ENCODE measurements at places on chromosomes 3 and 15.

DNA sequence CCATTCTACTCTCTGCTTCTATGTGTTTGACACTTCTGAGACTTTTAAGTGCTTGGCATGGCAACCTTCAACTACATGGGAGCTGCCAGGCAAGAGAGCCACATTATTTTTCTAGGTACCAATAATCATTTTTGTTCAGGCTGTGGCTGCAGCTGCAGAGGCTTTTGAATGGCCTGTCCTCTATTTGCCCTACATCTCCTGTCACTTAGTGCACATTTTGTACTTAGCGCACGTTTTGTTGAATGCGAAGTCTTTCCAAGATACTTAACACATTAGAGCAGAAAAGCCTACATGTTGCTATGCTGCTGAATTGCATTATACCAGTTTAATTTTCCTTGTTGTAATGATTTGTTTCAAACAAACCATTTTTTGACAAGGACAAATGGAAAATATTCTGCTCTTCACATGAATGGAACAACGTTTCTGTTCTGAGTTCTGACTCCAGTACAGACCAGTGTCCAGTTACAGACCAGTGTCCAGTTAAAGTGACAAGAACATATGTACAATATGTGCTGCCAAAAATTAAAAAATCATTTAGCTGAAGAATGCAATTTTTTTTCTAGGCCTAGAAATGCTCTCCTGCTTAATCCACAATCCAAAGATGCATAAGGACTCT lies 113.9 kb downstream of the ABI3BP start:
- DNase-seq: no peak

DNA sequence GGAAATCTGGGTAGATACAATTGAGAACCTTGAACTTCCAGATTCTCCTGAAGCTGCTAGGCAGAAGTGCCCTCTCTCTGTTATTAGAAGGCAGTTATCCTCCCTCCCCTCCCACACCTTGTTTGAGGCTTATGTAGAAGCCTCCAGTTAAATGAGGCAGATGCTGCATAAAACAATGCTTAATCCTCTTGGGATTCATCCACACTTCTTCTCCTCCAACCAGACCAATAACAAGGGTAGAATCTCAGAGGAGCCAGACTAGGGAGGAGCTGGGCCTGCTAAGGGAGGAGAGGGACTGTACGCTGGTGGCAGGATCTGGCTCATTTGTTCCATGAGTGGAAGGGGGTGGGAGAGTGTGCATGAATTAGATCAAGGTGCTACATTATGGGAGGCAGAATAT lies 88.3 kb upstream of the PRR23C start:
- no peak for DNase-seq

- no peak for DNase-seq
These were observed 435 bp downstream of the SLC35G2 start for GRCh38 chr3:136819392-136819730.

GRCh38 chr3:44226573-44226972 lies 15.1 kb upstream of the TOPAZ1 start:
- DNase-seq: no peak

GRCh38 chr3:151318991-151319390 lies 2.4 kb upstream of the GPR87 start:
- DNase-seq: no peak

DNA sequence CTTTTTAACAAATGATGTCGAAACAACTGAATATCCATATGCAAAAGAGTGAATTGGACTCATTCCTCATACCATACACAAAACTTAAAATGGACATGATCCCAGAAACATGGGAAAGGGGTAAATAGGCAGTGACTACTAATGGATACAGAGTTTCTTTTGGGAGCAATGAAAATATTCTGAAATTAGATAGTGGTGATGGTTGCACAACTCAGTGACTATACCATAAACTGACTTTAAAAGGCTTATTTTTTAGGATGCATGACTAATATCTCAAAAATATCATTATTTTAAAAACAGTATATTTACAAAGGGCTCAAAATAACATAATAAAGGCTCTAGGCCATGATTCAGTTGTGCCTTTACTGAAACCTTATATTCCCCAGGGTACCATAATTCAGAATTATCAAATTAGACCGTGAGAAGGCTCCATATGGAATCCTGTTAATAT lies 16.3 kb upstream of the ATP13A3 start:
- no peak for DNase-seq

DNA sequence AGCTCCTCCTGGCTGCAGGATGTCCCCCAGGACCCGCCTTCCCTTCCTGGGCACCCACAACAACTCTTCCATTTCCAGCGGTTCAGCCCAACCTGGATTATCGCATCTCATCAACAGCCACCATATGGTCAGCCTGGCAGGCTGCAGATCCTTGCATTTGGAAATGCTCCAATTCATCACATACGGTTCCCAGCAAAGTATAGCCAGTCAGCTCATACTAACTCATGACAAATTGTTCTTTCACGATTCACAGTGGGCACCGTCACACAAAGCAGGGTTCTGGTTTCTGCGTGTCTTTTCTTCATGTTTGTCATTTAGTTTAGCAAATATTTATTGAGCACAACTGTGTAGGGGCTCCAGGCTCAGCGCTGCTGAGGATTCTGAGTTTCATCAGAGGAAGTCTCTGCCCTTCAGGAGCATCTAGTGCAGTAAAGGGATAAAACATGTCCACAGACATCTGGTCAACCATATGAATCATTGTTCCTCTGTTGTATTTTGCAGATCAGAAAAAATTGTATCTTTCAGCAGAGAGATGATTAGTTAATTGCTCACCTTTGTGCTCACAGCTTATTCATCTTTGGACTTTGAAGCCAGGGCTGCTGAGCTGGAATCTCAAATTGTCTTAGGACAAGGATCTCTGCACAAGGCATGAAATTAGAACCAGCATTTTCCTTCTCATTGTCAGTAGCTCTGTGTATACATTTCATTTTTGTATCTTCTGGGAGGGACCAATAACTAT lies 125.1 kb downstream of the GABRG3 start:
- DNase-seq: no peak

DNA sequence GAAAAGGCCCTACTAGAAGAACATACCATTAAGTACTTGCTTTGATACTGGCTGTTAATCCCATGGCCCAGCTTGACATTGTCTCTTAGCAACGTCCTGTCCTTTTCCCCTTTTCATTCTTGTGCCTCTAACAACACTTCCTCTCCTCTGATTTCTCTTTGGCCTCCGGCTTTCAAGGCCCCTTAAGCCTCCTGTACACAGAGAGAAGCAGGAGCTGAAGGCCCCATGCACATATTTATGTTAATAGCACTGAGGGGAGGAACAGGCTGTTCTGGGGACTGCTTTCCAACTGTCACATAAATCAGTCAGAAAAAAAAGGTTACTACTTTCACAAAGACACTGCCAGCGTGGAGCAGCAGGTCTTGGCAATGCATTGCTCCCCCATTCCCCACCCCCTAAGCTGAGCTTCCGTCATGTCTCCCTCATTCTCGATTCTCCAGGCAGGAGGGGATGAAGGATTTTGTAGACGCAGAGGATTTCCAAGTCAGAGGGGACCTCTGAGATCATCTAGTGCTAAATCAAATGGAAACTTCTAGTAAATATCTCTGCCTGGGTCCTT lies 257.4 kb upstream of the ADAMTS9 start:
- no peak for DNase-seq

- DNase-seq: no peak
These were observed 32.2 kb downstream of the LIPC start for GRCh38 chr15:58463815-58464650.

DNA sequence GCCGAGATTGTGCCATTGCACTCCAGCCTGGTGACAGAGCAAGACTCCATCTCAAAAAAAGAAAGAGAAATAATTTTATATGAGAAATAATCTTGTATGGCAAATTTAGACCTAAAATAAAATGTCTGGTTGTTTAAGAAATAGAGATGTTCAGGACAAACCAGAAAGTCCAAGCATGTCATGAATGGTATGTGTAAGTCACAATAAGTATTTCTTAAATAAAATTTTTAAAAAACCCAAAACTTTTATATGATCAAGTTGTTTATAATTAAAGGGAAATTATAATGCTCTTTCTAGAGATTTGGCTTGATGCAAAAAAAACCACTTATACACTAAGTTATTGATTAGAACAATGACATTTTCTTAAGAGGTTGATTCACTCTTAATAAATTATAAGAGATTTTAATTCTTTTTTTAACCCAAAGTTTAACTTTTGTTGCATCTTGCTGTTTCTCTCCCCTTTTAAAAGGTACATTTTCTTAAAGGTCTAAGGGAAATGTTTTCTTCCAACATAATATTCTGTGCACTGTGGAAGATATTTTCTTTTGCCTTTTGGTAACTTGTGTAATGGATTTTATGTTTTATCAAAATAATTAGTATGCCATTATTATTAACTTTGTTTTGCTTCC lies 105.7 kb downstream of the RTP4 start:
- no peak for DNase-seq
